Stimulated activated CD4-positive, alpha-beta T cell treated with anti-CD3 and anti-CD28 coated beads, Interleukin-12 subunit alpha, Interleukin-12 subunit beta, amount 100 ng/mL, for 4 hours (primary cell): ENCODE measurements at places on chromosomes 1 and 21.

GRCh38 chr1:19089524-19089923 is 120.5 kb downstream of the UBR4 start:
- DNase-seq: no peak

GRCh38 chr1:156852418-156852874 is 6.5 kb downstream of the INSRR start:
- no peak for DNase-seq

GRCh38 chr1:222413436-222413835 is 134.5 kb downstream of the HHIPL2 start:
- DNase-seq: no peak

DNA sequence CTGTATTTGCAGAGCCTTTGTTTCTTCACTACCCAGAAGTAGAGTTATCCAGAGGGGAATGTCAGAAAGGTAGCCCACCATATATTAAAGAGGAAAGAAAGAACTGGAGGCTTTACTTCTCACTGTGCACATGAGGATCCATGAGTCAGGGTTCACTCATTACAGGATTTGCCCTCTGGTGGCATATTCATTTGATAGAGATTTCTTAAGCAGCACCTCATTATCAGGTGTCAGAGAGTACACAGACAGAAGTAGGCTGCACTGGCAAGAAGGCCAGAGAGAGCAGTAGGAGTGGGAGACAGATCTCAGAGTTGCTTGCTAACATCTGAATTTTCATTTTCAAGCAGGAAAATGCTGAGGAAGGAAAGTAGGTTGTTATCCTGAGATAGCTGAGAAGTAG is 123.8 kb downstream of the PIK3R3 start:
- no peak for DNase-seq

GRCh38 chr1:154547105-154547732 is 11.2 kb downstream of the UBE2Q1 start:
- no peak for DNase-seq
